Activated CD8-positive, alpha-beta memory T cell treated with anti-CD3 and anti-CD28 coated beads for 1 hour (primary cell): ENCODE measurements at places on chromosomes 1 and 21.

GRCh38 chr1:34101151-34101550 is 63.9 kb downstream of the CSMD2 start:
- DNase-seq = no peak

DNA sequence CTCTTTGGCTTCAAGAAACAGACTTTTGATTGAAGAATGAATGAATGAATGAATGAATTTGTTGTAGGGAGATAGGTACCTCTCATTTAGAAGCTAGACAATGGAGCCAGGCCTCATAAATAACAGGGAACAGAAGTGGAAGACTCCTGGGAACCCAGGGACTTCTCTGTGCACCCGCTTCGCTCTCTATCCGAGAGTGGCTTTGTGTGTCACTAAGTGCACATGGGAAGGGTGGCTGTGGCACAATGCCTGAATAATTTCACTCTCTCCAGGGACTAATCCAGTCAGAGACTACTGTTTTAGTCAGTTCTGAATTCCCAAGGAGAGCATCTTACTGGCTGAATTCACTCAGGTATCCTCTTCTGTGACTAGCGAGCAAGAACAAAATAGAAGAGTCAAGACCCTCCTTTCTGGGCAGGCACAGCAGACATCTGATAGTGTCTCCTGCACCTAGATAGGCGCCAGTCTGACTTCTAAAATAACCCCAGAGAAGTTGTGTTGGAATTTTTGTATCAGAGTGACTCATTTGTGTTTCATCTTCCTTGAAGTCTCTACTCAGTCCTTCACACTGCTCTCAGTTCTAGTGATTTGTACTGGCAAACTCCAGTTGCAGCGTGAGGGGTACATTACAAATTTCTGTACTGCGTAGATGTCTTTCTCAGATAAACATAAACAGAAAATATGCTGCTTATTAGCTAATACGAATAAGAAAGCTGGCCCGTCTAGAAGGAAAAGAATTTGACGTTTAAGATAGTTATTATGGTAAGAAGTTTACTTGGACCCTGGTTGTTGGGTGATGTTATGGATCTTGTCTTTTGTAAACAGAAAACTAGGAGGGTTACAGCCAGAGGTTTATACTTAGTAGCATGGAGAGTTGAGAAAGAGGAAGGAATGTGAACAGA is 34.0 kb downstream of the BACH1 start:
- no peak for DNase-seq

DNA sequence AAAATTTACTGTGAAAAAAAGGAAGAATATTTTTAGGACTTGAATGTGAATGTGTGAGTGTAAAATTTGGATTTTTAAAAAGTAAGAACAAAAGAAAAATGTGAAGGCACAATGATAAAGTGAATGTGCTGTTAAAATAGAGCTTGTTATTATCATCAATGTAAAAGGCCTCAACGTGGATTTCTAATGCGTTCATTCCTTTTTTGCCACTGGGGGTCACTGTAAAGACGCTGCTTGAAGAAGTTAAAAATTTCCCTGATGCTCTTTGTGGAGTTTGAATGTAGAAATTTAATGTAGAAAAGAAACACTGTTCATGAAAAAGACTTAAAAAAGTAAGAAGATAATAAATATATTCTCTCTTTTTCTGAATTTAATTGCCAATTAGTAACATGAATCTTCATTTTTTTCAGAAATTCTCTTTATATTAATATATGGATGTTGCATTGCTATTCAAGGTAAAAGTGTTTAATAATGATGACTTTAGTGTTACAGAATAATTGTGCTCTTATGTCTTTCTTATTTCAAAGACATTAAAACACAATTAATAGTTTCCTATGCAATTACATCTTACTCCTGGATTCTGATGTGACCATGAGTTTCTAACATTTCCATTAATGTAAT is 161.5 kb downstream of the DNM3 start:
- DNase-seq = no peak

DNA sequence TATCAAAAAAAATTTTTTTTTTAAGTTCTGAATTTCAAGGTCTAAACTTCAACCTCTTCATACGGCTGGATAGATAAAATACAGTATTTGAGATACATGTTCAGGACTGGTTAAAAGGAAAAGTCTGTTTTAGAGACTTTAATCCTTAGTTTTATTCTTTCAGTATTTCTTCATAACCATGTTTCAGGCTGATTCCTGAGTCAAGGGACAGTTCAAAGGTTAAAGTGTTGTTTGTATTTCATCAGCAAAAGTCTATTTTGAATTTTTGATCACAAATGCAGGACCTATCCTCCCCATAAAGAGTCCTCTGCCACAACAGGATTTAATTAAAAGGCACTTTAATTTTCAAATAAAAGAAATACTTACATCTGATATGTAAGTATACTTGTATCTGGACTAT is 53.5 kb downstream of the SELENOF start:
- no peak for DNase-seq

GRCh38 chr1:17375651-17376050 is 3.7 kb downstream of the PADI6 start:
- no peak for DNase-seq

- DNase-seq = no peak
These were observed 154.8 kb downstream of the TM2D1 start for GRCh38 chr1:61570191-61570590.

DNA sequence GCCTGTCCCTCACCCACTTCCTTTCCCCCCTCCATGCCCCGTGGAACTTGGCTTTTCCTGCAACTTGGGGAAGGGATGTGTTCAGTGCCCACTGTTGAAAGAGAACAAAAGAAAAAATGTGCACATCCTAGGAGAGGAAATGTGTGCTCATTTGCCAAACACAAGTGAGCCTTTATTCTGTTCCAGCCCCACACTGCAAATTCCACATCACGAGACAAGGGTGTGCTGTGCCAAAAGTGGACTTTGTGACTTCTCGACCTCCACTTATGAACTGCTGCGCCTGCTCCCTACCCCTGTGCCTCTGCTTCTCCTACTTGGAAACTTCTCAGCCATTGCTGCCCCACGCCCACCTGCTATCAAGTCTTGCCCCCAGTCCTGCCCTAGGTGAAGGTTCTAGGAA is 97.0 kb upstream of the GRIK3 start:
- no peak for DNase-seq

GRCh38 chr1:172278478-172278877 is 142.0 kb upstream of the C1orf105 start:
- no peak for DNase-seq

- DNase-seq = peak; percentile 34
These were observed 52.8 kb downstream of the TENT5C start for GRCh38 chr1:117658676-117659075.
